ENCODE measurements at places on chromosomes 2 and 18.

DNA sequence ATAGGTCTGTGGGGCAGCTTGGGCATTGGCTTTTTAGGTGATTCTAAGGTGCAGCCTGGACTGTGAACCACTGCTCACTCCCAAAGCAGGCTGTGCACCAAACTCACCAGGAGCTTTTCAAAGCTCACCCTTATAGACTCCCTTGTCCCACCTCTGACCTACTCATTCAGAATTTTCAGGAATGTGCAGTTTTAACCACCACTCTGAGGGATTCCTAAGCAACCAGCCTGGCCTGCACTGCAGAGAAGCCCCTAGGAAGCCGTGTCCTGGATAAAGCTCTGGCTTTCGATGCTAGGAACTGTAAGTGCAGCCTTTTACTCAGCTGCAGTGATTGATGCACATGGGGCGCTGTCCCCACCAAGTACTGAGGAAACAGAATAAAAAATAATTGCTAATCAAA lies 33.0 kb downstream of the MRO start:
- no peak for DNase-seq

DNA sequence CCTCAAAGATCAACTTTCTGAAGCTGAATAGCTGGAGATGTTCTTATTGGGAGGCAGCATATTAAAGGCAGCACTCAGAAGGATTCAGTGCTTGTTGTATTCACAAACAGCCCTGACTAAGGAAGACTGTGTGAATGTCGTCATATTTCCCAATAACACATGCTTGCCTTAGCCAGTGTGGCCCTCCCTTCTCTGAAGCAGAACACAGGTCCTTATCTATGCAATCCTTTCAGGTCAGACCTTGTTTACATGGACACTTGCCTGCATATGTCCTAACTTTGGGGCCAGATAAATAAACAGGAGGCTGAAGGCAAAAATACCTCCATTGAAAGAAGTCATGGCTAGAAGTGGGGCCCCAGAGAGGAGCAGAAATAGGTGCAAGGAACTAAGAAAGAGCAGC lies 97.2 kb downstream of the SLC4A3 start:
- no peak for DNase-seq

DNA sequence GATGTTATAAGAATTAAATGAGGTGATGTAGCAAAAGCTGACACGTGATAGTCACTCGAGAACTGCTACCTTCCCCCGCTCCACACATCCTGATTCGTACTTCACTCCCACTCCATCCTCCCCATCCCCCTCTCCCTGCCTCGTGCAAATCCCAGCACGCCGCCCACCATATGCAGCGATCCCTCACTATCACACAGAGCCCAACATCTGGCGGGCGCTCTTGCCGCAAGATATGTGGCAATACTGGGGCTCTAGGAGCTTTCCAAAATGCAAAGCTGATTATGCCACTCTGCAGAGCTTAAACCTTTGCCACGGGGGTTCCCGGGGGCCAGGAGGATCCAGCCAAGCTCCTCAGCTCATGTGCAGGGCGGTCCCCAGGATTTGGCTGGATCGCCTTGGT lies 37.4 kb downstream of the DNMT3A start:
- no peak for DNase-seq

DNA sequence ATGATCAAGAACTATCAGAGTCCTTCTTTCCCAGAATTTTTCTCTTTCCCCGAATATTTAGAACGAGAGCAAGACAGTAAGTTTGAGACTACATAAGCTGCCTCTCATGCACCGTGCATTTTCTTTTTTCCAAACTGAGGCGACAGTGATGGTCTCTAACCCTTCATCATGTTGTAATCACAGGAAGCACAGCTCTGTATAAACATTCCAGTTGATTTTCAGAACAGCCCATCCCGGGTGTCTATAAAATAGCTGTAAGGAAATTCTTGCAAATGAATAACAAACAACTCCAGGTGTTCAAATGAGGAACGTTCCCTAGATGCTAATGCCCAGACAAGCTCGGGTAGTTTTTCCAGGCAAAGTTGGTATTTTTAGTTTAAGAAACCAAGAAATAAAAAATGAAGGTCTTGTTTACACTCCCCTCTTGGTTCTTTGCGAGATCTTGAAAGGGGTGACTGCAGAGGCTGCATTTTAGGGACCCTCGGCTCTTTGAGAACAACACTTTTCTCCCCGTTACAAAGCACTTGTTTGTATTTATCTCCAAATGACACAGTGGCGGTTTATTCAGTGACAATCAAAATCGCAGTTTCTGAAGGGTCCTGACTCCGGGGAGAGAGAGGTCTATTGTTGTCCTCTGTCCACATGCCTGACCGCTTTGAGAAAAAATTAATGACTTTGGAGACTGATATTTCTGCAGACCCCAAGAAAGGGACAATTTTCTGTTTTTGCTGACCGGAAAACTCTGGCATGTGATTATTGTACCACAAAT lies 101.1 kb upstream of the NCK2 start:
- DNase-seq: no peak

GRCh38 chr2:25994509-25994908 lies 12.2 kb upstream of the KIF3C start:
- no peak for DNase-seq

GRCh38 chr2:154194909-154195643 lies 323.4 kb downstream of the GALNT13 start:
- DNase-seq: no peak

DNA sequence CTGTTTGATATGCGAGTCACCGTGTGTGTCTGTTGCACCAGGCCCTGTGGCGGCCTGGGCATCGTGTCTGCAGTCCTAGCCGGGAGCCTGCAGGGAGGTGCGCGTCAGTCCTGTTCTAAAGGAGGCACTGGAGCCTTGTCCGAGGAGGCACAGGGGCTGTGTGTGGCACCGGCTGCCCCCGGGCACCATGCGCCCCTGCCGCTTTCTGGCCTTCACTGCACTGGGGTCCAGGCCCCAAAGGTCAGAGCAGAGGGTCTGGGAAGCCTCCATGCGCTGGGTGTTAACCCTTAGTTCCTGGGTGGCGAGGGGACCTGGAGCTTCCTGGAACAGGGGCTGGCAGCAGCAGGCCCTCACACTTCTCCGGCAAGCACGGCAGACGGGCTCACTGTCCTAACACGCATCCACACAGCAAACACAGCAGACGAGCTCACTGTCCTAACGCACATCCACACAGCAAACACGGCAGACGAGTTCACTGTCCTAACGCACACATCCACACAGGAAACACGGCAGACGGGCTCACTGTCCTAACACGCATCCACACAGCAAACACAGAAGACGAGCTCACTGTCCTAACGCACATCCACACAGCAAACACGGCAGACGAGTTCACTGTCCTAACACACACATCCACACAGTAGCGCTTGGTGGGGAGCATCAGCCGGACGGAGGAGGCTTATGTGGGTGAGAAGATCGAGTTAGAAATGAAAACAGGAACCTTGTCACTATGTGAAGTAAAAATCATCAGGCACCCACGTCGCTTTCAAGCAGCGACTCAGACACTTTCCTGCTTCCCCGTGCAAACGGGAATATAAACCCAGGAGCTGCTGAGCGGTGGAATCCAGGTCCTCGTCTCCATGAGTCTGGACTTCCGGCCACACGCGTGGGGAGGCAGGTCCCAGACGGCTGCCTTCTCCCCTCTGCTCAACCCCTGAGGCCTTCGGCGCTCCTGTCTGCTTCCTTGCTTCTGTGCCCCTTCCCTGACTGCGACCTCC lies 65.3 kb downstream of the TPO start:
- no peak for DNase-seq

GRCh38 chr2:177679611-177680605 lies 287.3 kb downstream of the AGPS start:
- no peak for DNase-seq

- DNase-seq: no peak
These were observed 643.1 kb downstream of the SLC4A3 start for GRCh38 chr2:220270481-220271070.

DNA sequence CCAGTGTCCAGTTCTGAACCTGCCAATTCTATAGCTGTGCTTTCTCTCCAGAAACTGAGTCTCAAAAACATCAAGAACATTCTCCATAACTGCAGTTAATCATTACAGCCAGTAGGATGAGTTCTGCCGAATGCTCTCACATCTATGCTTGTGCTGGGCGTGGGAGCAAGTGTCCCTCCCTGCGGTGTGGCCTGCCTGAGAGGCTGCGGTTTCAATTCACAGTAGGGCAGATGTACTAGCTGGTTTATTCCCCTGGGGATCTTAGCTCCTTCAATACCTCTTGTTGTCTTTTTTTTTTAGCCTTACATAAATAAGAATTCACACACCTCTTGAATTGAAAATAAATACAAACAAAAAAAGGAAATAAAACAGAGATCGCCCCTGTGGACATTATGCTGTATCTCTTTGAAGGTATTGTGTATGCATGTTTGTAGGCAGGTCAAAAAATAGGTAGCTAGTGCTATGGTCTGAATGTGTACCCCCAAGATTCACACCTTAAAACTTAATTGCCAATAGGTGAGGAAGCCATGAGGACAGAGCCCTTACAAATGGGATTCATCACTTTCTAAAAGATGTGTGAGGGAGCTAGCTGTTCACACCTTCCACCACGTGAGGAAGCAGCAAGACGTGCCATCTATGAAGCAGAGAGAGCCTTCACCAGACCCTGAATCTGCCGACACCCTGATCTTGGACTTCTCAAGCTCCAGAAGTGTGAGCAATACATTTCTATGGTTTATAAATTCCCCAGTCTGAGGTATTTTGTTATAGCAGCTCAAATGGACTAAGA lies 74.3 kb downstream of the BCL2L11 start:
- DNase-seq: no peak

Data from WTC11 (cell line).